ENCODE measurements at places on chromosomes 6 and 20.
A peak's percentile ranks its signal among the peaks of the same experiment; 100 is the strongest.

DNA sequence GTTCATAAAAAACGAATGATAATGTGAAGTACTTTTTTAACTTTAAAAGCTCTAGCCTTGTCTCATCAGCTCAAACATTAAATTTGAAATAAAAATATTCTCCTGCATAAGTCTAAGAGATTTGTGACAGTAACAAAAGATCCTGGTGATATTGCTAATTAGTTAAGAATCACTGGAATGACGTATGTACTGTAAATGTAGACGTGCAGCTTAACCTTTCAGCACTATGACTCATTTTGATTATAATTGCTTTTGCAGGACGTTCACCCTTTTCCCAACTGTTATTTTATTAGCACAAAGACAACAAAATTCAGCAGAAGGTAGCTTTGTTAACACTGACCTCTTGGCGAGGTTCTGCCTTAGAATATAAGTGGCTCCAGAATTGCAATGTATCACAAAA is 68.6 kb downstream of the TENT5A start:
- no peak for DNase-seq

DNA sequence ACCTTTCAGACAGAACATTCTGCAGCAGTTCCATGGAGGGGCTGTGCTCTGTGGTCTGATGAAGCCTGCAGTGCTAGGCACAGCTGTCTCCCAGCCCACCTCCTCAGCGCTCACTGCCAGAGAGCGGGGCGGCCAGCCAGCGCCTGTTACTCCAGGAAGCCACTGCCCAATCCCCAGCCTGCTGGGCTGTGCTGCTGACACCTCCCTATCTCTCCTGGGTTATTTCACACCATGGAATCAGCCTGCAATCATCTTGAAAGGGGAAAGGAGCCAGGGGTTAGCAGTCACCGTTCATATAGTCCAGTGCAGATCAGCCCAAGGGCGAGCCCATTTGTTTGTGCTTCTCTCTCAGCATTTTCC is 46.3 kb upstream of the NHSL1 start:
- no peak for DNase-seq

- DNase-seq, result no peak
Measured at GRCh38 chr6:99270826-99271225, 78.6 kb downstream of the FAXC start.

DNA sequence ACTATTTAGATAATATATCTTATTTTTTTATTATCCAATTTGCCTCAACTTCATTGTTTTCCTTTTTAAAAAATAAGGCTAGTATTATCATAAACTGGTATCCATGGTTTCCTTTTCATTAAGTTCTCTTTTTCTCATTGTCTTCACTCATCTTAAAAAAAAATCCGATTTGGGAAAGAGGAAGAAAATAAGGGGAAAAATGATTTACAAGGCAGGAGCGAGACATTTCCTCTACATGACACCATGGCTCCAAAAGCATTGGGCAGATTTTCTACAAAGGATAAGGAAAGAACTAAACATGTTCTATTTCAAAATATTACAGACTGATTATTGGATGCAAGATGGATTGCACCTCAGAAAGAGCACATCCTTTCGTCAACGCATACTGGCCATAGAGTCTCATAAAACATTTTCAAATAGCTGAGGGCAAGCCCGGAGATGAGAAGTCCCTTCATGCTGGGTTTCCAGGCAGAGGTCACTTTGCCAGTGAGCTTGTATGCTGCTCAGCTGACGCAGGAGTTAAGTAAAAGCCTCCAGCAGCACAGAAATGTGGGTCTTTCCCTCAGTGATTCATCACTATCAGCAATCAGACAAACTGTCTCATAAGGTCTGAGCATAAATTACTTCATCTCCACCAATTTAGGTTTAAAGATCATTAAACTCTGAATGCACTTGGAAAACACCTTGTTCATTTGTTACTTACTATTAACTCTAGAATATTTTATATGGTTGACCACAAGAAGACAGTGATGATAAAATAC is 129.0 kb upstream of the TNFAIP3 start:
- no peak for DNase-seq

GRCh38 chr6:56984361-56984760 is 29.5 kb downstream of the BEND6 start:
- DNase-seq, result no peak

DNA sequence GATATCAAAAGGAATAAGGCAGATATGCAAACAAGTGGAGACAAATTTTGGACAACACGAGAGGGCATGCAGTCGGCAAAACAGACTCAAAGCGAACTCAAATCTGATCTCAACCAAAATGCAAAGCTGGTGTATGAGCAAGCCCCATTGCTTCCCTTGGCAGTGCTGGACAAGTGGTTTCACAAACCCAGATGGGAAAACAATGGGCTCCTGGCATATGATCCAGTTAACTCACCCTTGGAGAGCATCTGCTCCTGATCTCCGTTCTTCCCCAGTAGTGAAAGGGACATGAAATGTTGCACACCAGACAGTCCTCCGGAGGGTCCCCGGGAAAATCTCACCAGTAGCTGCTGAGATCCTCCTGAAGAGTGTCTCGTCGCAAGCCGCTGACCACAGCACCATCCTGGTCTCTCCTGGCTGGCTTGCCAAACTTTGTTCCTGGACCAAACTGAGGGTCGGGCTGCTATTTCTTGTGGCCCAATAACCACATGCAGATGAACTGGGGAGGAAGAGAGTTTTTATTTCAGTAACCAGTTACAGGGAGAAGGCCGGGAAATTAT is 84.3 kb upstream of the THBS2 start:
- DNase-seq, result no peak

DNA sequence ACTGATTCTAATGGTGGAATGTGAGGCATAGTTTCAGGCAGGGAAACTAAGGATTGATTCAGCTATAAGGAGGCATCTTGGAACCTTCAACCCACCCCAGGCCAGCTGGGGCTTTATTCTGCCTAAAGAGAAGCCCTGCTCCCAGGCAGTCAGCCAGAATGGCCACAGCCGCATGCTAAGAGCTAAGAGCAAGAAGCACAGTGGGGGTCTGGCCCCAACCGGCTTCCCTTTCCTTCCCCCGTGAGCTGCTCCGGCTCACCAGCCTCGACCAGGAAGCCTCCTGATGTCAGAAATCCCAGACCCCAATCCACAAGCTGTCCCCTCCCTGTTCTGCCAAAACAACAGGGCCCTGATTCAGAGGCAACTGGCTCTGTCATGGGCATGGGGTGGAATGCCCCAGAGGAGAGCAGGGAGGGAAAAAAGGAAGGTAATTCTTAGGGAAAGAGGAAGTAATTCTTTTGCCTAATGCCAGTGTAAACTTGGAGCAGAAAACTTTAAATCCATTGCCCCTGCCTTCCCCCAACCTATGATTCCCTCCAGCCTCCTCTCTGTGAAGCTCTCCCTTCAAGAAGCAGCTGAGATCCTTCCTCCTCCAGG is 6.9 kb downstream of the GRM4 start:
- no peak for DNase-seq

DNA sequence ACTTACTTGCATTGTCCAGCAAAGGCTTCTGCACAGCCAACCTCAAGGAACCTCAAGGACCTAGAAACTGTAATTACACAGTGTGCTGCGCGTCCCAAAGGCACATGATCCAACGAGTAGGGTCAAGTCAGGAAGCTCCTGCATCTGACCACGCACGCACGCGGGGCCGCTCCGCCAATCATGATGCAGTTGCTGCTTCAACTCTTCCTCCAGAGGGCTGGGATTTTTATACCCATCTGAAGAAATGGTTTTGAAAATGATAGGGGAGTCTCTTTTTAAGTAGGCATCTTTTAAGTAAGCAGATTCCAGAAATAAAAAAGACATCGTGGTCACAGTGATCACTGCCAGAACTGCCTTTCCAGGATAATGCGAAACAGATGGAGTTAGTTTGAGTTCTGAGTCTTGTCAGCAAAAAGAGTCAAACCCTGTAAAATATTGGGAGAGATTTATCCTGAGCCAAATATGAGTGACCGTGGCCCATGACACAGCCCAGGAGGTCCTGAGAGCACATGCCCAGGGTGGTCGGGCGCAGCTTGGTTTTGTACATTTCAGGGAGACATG is 34.0 kb downstream of the KIF25 start:
- no peak for DNase-seq

DNA sequence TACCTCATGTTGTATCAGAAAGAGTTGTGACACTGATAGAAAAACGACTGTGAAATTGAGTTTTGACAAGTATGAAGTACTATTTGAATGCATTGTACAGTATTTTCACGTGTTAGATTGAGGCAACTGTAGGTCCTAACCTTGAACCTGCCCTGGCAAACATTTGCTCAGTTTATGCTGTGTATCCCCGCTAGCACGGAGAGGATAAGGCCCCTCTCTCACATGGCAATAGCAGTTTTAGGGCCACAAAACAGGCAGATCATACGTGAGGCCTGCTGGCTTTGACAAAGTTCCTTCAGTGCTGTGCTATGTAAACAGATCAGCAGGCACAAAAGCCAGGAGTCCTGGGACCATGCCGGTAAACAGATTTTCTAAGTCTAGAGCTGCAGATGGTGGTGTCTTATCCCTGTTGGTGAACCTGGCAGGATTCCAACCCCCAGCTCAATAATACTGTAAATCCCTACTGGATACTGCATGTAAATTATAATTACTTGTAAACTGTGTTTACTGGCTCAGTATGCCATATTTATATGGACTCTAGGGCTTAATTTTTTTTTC is 23.8 kb upstream of the FAM217A start:
- no peak for DNase-seq

DNA sequence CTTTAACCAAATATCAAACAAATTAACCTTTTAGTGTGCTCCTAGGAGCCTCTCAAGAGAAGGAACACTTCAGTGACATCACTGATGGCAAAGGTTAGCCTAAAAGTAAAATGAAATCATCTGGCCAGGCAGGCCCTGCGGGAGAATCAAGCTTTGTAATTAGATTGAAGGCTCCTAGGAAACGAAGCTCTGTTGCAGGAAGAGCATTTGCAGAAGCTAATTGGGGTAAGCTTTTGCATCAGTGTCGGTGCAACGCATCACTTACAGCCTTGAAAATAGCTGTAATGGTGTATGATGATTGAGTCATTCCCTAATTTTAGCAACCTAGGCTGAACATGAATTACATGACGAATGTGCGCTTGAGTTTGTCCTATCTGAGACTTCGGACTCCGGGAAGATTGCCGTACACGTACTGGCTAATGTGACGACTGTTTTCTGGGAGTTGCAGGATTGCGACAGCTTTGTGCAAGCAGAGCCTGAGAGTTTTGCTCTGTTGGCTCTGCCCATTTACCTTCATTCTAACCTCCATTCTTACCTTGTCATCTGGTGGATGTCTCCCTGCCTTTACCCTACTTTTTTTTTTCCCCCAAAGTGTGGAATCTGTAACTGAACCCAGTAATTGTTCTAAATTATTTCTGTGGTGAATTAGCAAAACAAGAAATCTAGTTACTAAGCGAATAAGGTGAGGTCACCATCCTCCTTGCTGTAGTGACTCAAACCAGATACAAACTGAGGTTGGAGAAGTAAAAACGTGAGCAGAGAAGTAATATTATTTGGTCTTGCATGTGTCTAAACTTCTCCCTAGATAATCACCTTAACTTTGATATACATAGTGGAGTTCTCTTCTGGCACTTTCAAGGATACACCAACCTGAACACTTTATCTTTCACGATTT is 675.9 kb upstream of the CITED2 start:
- DNase-seq, result no peak

GRCh38 chr6:133208183-133208755 is 32.9 kb upstream of the EYA4 start:
- no peak for DNase-seq

DNA sequence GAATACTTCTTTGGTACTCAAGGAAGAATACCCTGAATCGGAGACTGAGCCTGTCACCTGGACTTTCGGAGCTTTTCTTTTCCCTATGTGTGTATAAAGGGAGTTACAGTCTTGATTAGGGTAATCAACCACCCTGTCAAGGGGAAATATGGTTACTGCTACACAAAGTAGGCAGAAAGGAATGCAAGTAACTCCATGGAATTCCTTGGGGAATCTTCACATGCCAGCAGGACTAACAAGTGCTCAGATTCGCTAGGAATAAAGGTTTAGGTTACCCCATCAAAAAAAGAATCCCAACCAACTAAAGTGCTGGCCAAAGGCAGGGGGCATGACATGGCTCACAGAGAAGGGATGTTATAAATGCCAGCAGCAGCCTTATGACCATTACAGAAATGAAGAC is 10.4 kb downstream of the KCNS1 start:
- DNase-seq, result no peak

GRCh38 chr6:112939563-112939962 is 592.4 kb downstream of the RFPL4B start:
- DNase-seq, result no peak

DNA sequence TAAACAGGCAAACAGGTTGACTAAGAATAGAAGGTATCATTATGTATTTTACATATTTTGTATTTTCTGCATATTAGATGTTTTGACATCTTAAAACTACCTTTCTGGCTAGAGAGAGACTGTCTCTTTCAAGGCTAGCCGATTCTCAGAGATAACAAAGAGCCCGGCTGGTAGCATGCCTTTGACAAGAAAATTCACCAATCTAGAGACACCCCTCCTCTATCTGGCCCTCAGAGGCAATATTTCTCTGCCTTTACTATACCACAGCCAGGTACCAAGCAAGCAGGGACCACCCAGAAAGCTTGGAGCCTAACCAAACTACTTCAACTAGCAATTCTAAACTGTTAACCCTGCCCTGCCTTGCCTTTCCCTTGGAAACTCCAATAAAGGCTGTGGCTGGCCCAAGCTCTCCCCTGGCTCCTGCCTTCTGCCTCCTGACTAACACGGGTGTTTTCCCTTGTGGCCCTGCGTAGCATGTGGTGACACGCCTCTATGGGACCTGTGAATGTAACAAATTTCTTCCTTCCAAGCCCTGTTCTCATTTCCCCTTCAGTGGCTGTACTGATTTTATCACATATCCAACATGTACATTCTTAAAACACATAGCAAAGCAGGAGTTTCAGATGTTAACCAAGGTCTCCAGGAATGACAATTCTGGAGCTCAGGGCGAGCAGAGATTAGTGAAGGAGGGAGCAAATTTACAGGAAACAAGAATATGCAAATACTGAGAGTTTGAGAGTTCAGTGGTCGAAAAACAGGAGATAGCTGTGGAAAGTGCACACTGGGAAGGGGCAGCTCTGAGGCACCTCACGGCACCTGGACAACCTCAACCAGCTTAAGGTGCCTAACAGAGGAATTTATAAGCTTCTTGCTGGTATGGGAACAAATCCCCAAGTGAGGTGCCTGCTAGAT is 120.8 kb downstream of the BACH2 start:
- DNase-seq, result peak; percentile 58

- DNase-seq, result no peak
Measured at GRCh38 chr6:12150812-12151432, 138.8 kb downstream of the HIVEP1 start.

- no peak for DNase-seq
Measured at GRCh38 chr6:33428224-33428965, 8.5 kb downstream of the SYNGAP1 start.
